Stimulated activated CD8-positive, alpha-beta memory T cell treated with anti-CD3 and anti-CD28 coated beads, Interleukin-4, amount 100 ng/mL, for 48 hours (primary cell): ENCODE measurements at places on chromosomes 16 and 17.

DNA sequence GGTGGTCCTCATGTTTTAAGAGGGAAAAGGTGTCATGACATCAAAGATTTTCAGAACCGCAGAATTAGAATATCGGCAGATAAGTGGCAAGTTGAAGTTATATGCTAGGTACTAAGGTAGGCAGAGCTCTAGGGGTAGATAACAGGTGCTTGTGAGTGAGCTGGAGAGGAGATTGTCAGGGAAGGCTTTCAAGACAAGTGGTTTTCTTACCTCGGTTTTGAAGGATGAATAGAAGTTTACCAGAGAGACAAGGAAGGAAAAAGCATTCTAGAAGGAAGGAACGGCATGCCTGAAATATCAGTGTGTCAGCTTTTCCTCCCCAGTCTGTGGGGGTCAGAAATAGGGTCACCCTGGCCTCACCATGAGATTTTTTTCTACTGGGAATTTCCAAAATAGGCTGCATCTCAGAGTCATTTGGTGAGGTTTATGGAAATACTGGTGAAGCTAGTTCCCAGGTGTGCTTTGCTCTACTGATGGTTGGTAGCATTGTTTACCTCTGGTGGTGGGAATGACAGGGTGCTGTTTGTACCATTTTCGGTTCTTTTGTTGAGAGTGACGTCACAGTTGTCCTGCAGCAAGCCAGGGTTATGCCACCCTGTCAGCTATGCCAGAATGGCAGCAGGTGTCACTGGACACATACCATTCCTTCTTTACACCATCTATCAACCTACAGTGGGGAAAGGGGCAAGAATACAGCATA, 112.5 kb downstream of the MSI2 start:
- DNase-seq: no peak

DNA sequence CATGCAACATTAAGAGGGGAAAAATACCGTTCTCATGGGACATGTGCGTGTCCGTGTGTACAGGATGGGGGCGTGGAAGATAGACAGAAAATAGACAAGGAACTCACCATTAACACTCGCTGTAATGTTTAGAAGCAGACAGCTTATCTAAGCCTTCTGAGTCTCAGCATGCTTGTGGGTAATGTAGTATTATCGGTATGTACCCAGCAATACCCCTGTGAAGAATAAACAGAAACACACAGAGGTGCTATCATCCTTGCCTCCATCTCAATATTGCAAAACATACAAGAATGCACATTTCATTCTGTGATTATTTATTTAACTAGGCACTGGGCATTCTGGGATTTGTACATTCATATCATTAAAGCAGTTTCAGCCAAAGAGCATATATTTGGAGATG, 42.0 kb upstream of the RBFOX1 start:
- no peak for DNase-seq

GRCh38 chr16:66159987-66160386, 206.5 kb upstream of the CDH5 start:
- DNase-seq: no peak

DNA sequence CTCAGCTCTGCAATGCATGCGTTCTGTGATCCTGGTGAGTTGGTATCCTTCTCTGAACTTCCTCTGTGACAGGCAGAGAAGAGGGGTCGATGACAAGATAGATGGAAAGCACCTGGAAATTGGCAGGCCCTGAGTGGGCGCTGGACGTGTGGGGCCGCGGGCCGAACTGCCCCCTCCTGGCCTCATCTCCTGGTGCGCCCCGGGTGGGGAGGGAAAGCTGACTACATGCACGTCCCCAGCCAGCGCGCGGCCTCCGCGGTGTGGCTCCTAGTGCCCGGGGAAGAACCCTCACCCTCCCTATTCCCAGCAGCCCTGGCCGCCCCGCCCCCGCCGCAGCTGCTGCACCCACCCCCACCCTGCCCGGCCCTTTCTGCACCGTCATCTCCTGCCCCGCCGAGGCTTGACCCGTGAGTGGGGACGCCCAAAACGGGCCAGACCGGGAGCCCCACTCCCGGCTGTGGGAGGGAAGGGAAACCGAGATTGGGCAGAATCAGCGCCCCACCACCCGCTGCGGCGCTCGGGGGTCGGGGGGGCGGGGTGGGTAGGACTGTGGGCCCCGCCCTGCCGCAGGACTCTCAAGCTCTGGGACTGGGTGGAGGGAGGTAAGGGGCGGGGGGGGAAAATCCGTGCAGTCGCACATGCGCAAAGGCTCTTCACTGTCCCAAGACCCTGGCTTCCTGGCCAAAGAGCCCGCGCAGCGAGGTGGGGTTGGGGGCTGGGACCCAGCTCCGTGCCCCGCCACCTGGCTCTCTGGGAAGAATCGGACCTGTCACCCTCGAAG, at the start of gene NOL3:
Gene NOL3, plus strand, starts transcription at position 371 of the 781 bp plus-strand sequence.
- peak; percentile 73 for DNase-seq

- no peak for DNase-seq
Observed at GRCh38 chr16:15466886-15467781, 32.7 kb downstream of the BMERB1 start.

DNA sequence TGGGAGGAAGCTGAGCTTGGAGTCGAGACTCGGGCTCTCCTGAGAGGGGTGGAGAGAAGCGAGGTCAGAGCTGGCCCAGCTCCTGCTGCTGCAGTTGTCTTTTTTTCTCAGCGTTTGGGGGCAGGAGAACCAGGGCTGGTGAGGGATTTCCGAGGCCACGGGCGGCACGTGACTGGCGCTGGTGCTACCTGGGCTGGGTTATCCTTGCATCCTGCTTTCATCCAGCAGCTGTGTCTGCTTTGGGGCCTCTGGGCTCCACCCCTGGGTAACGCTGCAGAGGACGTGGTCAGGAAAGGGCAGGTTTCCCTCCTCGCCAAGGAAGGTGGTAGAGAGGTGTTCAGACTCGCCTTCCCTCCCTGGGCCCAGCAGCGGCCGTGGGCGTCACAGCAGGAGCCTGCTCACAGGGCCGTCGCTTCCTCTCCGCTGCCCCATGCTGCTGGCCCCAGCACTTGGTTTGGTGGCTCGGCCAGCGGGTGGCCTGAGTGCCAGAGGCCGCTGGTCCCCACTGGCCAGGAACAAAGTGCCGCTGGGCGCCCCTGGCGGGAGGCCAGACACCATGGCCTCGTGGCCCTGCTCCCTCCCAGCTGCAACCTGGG, 22.5 kb downstream of the GSE1 start:
- no peak for DNase-seq

- no peak for DNase-seq
Observed at GRCh38 chr17:74049167-74049966, 154.1 kb upstream of the RPL38 start.

DNA sequence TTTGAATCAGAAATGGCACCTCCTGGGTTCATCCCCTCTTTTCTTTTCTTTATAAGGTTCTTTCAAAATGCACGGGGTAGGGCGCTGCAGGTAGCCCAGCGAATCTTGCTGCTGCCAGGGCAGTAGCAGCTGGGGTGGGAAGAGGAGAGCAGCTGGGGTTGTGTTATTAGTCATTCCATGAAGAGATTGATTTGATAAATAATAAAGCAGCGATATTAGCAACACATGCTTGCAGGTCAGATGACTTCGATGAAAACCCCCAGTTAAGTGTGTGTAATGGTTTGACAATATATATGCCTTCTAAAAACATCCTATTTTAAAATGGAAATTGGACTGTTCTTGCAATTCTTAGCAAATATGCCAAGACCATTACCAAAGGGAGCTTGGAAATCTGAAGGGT, 200.7 kb downstream of the CCDC182 start:
- DNase-seq: no peak

DNA sequence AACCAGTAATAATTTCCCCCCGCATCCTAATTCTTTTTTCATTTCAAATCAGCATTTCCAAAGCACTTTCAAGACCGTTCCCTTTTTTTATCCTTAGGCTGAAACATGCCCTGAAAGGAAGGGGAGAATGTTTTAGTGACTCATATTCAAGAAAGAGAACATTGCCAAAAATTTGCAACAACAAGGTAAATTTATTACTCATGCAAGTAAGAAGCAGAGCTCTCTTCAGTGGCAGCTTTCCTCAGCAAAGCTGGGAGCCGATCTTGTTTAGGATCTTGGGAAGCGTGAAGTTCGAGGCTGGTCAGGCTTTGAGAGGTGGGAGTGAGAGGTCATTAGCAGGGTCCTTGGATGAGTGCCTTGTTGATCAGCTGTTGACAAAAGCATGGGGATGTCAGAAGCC, 129.5 kb downstream of the PRKCA start:
- no peak for DNase-seq

GRCh38 chr17:68439656-68440290, 17.5 kb downstream of the WIPI1 start:
- no peak for DNase-seq

DNA sequence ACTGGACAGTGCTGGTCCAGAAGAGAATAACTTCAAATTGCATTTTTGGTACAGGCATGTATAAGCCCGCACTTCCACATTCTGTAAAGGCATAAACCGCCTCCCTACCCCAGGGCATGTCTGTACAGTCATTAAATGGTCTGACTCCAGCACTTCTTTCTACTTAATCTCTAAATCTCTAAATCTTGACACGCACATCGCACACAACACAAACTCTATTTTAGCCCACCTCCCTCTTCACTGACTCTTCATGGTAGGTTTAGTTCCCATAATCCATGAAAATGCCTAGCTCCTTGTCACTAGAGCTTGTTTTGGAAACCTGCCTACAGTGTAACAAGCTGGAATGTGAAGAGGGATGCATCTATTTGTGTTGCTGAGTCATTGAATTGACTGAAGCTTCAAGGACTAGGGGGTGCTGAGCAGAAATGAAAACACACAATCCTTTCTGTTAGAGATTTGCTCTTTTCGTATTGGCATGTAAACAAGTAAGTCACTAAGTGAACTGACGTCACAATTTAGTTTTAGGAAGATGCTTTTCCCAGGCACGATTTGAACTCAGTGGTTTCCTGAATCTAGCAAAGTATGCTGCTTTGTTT, 1.6 kb upstream of the DUSP14 start:
- no peak for DNase-seq

DNA sequence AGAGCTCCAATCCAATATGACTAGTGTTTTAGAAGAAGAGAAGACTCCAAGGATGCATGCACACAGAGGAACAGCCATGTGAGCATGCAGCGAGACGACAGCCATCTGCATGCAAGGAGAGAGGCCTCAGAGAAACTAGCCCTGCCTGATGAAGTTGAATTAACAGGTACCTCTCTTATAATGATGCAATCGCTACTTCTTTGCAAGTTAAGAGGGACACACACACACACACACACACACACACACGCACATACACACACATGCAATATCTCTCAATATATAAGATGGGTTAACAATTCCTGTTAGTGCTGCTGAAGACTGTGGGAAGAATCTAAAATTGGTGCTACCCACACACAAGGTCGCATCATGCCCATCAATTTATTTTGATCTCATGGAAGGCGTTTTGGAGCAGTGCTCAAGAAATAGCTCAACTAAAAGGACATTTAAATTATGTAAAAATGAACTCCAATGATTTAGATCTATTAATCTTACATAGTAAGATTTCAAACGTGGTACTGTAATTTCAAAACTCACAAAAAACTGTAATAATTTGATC, 7.0 kb upstream of the GINS3 start:
- no peak for DNase-seq

DNA sequence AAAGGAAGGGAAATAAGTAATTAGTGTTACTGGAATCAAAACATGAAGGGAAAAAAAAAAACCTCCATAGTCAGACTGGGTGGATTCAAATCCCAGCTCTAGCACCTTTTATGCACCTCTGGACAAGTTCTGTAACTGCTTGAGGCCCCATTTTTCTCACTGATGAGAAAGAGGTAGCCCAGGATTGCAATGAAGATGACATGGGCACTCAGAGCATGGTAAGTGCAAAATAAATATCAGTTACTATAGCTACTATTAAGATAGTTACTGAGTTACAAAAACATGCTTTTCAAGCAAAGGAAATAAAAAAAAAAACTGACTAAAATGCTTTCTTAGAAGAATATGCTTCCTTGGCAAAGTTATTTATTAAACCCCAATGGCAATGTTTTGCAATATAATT, 58.8 kb downstream of the CEP95 start:
- no peak for DNase-seq

- no peak for DNase-seq
Observed at GRCh38 chr17:66299711-66300110, 2.7 kb upstream of the PRKCA start.

- DNase-seq: no peak
Observed at GRCh38 chr17:50955667-50956120, 89.5 kb upstream of the TOB1 start.

DNA sequence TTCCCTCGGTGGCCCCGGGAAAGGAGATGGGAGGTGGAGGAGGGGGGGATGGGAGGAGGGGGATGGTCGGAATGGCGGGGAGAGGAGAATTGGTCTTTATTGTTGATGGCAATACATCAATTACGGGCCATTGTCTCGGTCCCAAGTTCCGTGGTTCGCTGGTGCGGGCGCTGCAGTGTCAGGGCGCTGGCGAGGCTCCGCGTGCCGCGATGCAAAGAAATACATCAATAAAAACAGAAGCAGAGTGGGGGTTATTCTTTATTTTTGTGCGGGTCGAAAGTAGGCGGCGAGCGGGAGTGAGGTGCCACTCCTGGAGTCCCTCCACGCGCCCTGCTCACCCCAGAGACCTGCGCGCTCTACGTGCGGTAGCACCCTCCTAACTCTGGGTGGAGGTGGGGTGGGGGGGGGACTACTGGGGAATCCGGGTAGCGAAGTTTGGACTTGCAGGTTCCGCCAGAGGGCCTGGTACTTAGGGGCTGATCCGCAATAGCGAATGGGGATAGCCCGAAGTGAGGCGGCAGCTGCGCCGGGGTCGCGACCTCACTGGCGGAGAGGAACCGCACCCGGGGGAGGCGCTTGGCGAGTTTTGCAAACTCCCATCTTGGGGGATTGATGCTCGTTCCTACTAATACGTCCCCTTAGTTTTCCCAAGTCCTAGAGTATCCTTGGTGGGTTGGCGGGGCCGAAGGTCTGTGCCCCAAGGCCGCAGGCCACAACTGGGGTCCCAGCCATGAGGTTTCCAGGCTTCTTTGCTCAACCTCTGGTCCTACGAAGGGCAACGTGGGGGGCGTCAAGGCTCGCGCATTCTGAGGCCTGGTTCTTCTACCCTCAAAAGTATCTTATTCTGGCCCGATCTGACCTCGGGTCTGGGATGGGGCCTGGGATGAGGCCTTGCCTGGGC, 3.5 kb upstream of the SALL1 start:
- no peak for DNase-seq

- no peak for DNase-seq
Observed at GRCh38 chr17:29608986-29609385, 13.7 kb downstream of the CORO6 start.

GRCh38 chr16:3514621-3515020, 13.8 kb downstream of the CLUAP1 start:
- DNase-seq: no peak
